Omental fat pad (tissue), 4 donors: ENCODE measurements at places on chromosomes 6 and 20.

DNA sequence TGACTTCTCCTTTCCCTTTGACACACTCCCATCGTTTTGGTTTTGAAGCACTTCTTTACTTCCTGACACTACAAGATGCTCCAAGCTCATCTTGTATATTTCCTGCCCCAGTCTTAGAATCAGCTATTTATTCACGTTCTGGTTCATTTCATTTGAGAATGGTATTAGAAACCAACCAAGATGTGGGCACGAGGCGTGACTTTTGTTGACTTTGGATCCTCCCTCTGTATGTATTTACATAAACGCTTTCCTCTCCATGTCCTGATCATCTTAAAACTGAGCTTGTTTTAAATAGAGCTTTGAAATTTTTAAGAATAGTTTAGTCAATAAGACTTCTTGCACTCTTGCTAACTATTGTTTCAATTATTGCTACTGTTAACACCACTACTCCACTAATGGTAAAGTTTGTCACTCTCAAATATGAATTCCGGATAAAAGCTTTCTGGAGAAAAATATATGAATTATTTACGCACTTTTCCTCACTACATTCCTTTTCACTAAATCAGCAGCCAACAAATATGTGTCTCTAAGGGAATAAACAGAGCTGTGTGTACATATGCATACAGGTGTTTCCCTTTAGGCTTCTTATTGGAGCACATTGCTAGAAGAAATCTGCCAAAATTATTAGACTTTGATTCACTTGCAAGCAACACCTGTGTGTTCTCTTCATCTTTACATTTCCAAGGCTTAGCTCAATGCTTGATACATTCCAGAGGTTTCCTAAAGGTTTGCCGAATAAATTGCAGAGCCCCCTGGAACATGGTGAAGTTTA is 77.3 kb upstream of the TMEM244 start:
- no peak for DNase-seq

DNA sequence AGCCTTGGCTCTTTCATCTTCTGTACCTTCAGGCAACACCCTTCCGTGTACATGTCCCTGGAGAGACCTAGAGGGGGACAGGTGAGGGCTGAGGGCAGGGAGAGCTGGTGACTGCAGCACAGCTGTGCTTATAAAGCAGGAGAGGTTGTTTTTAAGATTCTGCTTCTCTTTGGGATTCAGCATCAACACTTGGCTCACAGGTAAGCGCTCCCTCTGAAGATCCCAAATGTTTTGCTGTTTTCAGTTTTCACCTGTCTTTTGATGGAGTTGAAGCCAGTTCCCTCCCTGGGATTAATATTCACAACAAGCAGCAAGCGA is 19.4 kb upstream of the TRAF3IP2 start:
- DNase-seq = no peak

DNA sequence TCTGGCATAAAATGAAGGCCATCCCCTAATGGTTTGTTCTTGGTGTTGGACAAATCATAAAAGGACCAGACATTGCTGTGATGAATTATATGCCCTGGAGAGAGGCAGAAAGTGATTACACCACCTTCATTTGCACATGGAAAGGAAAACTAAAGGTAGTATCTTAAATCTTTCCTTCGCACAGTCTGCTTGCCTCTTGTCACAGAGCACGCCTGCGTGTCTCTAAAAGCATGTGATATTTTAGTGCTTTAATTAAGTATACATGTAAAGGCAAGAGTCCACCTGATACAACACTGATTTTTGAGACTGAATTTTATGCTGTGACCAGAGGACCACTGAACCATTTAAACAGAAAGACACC is 28.8 kb upstream of the PLAGL1 start:
- no peak for DNase-seq

- DNase-seq = no peak
These were observed 10.1 kb upstream of the BTBD3 start for GRCh38 chr20:11907621-11908020.

- DNase-seq = no peak
These were observed 579.9 kb downstream of the BMP2 start for GRCh38 chr20:7347409-7347808.

DNA sequence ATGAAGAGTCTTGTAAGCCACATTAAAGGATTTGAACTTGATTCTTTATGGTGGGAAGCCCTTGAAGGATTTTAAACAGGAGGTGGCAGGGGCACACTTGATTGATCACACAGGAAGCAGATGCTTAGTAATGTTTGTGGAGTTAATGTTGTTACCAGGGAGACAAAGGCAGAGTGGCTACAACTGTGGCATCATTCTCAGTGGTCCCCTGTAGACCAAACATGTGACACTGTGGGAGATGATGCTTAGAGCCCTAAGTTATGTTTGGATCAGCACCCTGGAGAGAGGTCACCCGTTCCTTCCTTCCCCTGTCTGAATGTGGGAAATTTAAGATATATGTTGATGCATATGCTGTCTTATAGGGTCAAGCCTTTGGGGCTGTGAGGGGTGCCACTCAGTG is 53.2 kb downstream of the EIF2S2 start:
- no peak for DNase-seq

DNA sequence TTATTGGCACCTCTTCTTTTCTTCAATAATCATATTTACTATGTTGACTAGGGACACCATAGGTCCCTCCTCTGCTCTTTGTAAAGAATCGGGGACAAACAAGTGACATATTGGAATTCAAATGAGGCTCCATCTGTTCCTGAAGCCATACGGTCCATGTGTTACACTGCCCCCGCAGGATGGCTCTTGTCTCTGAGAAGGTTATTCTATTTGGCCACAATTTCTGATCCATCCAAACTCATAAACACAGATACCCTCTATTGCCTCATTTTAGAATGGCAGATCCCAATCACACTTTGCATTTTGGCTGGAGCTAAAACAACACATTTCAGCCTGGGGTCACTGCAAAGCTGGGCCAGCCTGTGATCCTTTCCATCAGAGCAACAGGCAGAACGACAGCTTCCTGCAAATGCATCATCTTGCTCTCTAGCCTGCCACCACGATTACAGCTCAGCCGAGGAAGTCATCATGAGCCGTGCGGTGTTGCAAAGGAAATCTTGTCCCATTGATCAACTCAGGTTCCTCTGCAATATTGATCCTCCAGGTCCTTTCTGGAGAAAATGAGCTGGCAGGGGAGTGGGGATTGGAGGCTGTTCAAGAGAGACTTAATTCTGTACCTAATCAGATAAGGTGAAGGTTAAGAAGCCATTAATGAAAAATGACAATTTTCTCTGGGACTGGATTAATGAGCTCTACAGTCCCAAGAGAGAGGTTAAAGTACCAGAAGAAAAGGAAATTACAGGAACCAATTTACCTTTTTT is 73.1 kb downstream of the AGPAT4 start:
- no peak for DNase-seq

GRCh38 chr6:16949716-16950115 is 152.1 kb upstream of the STMND1 start:
- no peak for DNase-seq

- DNase-seq = no peak
These were observed 482 bp downstream of the DDR1 start for GRCh38 chr6:30884521-30885480.

- DNase-seq = no peak
These were observed 22.5 kb downstream of the SLC52A3 start for GRCh38 chr20:745683-746301.

DNA sequence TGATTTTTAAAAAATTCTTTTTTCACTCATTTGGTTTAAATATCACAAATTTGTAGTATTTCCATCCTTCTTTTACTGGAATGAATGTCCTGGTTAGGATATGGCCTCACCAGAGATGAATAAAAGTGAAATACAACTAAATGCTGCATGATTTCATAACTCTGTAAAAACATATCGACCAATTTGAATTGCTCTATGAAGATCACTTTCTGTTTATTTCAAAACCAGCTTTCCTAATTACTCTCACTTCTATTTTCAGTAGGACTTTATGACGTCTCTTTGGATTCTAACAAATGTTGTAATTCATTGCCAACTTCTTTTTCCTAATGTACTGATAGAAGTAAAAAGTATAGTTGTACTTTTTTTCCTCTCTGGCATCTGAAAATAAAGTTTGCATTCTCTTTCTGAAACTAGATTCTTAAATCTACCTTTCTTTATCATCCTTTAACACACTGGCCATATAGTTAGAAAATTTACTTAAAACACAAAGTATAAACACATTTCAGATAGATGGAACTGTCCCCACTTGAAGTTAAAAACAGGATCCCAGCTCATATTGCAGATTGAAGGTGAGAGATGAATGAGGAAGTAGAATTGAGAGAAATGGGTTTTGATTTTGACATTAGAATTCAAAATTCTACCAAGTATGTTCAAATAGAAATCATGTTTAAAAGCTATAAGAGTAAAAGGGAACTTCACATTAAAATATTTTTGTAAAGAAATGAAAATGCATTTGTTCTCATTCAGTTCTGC is 40.3 kb upstream of the IL20RA start:
- no peak for DNase-seq

- DNase-seq = no peak
These were observed 129.0 kb downstream of the PHACTR3 start for GRCh38 chr20:59733351-59733750.

DNA sequence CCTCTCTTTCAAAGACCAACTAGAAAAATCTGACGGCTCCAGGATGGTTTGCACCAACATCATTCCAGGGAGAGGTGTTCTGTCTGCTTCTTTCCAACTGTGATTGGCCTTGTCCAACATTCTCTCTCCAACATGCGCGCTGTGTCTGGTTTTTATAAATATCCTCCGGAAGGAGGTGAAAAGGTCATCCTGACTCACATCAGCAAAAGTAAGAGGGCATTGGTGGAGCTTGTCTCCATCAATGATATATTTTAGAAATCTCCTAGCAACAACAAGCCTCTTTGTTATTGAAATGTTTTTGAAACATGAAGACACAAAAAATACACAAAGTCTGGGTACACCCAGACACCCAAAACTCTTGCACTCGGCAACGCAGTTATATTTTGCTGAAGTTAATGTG is 475.3 kb upstream of the JARID2 start:
- no peak for DNase-seq

DNA sequence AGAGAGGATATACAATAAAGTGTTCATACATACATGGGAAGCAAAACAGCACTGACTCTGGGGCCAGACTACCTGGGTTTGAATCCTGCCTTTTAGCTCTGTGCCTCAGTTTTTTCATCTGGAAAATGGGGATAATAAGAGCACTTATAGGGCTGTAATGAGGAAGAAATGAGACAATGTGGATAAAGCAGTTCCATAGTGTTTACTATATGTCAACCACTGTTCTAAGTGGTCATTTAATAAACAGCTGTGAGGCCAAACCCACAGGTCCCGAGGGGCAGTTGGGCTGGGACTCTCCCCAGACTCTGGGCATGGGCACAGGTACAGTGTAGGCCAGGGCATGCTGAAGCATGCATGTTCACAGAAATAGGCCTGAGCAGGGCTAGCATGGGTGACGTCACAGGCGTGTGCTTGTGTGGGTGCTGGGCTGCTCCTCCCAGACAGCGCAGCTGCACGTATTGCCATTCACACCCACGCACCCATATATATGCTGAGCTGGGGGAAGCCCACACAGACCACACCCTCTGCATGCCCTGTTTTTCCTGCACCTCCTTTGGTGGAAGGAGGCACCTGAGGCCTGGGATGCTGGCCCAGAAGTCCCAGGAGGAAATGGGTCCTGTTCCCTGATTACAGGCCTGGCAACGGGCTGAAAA is 3.5 kb upstream of the PLCG1 start:
- DNase-seq = no peak

GRCh38 chr6:169824021-169824420 is 72.6 kb downstream of the ERMARD start:
- no peak for DNase-seq

DNA sequence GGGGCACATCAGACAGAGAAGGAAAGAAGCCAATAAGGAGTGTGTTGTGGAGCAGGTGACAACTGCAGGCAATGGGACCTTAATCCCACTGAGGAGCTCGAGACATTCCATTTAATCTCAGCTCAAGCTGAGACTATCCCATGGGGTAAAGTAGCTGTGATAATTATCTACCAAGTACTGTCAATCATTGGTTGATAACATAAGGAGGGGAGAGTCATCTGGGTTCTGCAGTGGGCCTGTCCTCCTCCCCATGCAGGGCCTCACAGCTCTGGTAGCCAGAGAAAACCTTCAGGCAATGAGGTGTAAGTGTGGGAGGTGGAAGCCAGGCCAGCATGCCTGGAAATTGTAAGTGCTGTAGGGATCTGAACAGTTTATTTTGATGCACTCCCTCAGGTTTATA is 375.0 kb upstream of the ARID1B start:
- no peak for DNase-seq
